ENCODE measurements at places on chromosomes 3 and 15.

- DNase-seq = no peak
Measured at GRCh38 chr15:60419753-60420152, 22.0 kb upstream of the ANXA2 start.

- DNase-seq = no peak
Measured at GRCh38 chr3:18295171-18295920, 129.8 kb downstream of the SATB1 start.

GRCh38 chr3:34396288-34396687 is 597.9 kb downstream of the PDCD6IP start:
- no peak for DNase-seq

- no peak for DNase-seq
Measured at GRCh38 chr3:178875836-178876235, 195.8 kb downstream of the ZMAT3 start.

DNA sequence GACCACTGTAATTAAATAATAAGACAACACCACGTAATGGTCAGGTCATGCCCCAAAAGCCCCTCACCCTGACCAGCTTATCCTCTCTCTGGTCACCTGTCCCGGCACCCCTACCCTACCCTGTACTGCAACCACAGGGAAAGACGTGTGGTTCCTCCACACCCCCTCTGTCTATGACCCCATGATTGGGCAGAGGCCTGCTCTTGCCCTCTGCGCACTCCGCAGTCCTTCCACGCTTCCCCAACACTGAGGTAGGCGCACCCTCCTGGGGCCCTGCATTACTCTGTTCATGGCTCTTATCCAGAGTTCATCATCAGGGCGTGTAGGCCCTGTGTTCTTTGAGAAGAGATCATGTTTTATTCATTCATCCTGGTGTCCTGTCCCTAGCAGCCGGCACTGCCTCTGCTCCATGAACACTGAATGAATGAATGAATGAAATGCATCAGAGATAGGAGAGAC is 33.8 kb downstream of the MGLL start:
- DNase-seq = no peak

GRCh38 chr15:100301910-100302431 is 39.8 kb downstream of the ADAMTS17 start:
- no peak for DNase-seq

GRCh38 chr15:76177491-76178040 is 117.8 kb downstream of the TMEM266 start:
- DNase-seq = no peak

- DNase-seq = no peak
Measured at GRCh38 chr15:35926007-35926380, 380.0 kb upstream of the DPH6 start.

DNA sequence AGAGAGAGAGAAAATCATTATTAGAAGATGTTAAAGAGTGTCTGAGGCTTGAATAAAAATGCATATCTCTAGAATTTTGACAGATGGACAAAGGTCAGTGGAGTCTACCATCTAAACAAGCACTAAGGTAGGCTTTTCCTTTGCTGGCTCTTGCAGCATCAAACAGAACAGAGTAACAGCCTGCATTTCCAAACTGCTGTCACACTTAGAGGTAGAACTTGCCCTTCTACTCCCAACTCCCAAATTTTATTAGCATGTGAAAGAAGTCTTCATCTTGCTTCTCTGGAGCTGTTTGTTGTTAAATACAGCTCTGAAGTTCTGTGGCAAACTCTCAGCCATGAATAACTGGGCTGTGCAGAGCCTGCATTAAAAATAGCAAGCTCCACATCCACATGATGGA is 4.1 kb upstream of the MB21D2 start:
- no peak for DNase-seq

GRCh38 chr3:191901741-191902140 is 440.8 kb downstream of the PYDC2 start:
- no peak for DNase-seq

GRCh38 chr15:39413558-39413957 is 167.3 kb upstream of the THBS1 start:
- DNase-seq = no peak

GRCh38 chr3:9349321-9350117 is 13.3 kb upstream of the THUMPD3 start:
- DNase-seq = no peak

DNA sequence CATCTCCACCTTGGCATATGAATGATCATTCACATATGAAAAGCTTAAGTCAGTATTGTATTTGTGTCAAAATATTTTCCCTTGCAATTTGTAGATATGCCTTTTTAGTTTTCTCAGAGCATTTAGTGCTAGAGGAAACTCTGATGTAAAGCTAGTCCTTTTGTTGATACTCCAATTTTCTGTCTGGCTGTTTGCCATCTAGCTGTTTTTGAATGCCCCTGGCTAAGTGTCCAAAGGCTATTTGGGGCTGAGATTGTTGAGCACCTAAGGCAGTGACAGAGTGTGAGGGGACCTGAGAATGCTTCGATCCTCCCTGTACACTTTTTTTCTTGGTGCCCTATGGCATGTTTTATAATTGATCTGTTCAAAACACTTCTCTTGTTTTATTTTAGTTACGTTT is 3.1 kb downstream of the SLC51B start:
- no peak for DNase-seq

DNA sequence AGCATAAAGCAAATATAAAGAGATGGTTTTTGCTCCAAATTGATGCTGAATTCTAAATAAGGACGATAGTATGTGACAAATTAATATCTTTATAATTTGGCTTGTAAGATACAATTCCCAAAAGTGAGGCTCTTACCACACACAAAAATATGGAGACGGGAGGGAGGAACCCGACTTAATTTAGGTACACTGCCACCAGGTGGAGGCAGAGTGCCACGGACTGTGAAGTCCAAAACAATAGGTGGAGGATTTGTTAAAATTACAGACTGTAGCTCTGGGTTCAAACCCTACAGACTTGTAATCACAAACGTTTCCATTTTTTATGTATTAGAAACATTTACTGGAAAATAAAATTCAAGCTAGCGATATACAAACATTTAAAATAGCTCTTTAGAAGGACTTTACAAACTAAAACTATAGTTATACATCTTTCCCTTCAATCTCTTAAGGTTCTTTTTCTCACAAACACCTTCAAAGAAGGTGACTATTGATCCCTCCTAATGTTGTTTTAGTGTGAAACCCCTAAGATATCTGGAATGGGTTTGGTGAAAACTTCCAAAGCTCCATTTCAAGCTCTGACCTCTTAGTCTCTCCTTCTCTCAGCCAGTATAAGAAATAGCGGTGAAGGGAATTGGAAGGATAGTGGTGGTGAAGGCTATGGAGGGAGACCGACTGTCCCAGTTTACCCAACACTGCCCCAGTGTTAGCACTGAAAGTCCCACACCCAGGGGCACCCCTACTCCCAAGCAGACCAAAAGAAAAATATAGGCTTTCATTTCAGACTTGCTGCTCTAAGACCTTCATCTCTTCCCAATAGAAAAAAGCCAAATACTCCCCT is 89.7 kb downstream of the AQP9 start:
- DNase-seq = peak; percentile 31

DNA sequence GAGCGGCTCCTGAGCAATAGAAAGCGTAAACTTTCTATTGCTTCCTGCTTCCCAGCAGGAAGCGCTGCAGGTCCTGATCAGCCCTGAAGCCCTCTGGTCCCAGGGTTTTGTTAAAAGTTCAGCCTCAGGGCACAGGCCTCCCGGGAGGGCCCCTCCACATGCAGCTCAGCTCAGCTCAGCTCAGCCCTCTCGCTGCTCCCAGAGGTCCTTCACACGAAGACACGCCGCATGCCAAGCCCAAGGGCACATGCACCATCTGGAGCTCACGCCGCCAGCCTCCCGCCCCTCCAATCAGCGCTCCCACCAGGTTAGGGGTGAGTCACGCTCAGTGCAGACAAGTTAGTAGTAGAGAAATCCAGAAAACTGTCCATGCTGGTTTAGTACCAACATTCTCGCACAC is 12.7 kb downstream of the TKT start:
- no peak for DNase-seq

GRCh38 chr3:66639809-66640356 is 139.1 kb upstream of the LRIG1 start:
- no peak for DNase-seq

DNA sequence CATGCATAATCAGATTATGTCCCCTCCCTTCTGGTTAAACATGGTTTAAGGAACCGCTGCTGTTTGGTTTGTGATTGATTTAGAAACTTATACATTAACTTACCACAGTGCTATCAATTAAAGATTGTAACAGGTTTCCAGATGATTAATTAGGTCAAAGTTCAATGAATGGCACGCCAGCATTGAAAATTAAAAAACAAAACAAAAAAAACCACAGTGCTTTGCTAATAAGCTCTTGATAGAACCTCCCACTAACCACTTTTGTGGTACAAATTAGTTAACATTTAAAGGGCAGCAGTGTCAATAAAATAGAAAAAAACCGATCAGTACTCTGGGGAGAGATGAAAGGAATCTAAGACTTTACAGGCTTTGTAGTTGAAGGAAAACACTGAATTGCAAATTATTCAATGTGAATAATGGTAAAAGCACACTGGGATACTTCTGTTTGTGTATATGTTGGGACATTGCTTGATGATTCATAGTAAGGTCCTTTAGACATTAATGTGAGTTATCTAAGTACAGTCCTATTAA is 7.6 kb upstream of the C3orf38 start:
- DNase-seq = no peak

GRCh38 chr3:168422843-168423242 is 327.1 kb upstream of the GOLIM4 start:
- no peak for DNase-seq

DNA sequence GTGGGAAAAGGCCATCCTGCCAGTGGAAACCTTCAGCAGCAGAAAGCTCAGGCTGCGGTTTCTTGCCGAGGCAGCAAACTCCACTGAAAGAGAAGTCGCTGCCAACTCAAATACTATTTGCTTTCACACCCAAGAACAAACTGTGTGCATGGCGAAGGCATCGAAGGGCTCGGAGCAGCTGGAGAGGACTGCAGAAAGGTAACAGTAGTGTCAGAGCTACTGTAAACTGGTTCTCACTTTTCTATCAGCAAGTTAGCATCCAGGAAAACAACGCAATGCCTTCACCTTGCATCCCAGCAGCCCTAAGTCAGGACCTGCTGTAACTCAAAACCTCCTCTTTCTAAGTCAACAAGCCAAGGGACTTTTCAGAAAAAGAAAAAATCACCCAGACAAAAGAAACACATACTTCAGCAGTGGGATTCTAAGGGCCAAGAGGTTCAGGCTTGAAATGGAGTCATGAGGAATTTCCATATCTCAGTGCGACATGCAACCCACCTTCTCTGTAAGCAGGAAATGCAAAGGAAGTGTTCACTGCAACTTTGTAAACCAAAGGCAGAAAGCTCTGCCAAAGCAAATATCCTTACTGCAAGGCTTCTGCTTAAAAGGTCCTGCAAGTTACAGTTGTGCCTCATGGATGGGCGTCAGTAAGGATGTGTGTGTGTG is 193.5 kb downstream of the FOXP1 start:
- peak; percentile 2 for DNase-seq

DNA sequence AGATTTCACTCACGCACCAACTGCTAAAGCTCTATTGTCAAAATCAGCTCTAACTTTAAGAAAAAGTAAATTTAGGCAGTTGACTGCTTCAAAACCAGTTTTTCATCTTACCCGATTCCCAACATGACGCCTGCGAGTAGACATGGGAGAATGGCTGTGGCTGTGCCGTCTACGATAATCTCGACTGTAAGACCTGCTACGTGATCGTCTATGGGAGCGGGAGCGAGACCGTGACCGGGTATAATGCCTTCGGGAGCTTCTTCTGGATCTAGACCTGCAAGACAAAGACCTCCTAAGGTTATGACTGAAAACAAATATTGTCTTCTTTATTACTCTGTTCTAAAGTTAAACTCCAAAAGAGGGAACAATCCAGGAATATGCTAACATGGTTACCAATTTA is 12.5 kb downstream of the TRA2B start:
- no peak for DNase-seq

DNA sequence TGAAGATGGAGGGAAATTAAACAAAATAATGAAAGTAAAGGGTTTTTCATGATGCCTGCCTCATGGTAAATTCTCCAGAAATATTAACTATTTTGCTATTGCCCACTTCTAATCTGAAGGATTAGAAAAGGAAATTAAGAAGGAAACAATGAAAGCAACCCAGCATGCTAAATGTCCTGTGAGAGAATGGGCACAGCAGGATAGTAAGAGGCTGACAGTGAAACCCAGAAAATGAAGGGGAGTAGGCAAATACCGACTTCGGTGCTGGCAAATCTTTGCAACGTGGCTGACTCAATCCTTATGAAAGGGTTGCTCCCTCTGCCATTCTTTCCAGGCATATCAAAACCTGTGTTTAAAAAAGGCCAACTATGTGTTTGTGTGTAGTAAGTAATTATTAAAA is 147.5 kb upstream of the SYNPR start:
- no peak for DNase-seq

DNA sequence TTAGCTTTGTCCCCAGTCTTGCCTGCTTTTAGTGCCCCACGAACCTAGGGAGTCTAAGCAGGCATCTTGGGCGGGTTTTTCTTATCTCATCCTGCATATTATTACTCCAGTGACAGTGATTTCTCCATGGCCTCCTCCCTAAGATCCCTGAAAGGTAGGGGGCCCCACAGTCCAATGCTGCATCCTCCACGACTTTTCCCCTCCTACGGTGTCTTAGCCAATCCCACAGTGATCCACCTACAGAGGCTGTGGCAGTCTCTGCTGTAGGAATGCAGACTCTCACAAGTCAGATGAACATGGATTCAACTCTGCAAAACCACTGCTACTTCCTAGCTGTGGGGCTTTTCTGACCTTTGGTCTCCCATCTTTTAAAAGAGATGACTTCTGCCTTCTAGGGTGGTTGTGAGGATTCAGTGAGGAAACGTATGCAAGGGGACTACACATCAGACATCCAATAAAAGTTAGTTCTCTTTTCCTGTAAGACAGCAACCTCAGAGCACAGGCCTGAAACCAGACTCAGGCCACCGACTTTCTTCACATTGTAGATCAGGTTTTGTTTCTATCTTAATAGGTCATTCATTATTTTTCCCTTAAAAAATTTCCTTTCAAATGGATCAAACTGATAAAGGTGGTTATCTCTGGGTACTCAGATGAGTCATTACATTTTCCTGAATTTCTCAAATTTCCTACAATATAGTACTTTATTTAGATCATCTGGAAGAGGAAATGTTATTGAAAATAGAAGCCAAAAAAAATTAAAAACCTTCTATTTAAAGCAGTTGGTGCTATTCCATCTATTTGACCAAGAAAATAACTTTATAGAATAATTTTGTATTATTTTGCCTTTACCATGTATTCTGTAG is 23.2 kb downstream of the ILDR1 start:
- no peak for DNase-seq

GRCh38 chr3:138118612-138119422 is 3.4 kb upstream of the DZIP1L start:
- DNase-seq = peak; percentile 57

DNA sequence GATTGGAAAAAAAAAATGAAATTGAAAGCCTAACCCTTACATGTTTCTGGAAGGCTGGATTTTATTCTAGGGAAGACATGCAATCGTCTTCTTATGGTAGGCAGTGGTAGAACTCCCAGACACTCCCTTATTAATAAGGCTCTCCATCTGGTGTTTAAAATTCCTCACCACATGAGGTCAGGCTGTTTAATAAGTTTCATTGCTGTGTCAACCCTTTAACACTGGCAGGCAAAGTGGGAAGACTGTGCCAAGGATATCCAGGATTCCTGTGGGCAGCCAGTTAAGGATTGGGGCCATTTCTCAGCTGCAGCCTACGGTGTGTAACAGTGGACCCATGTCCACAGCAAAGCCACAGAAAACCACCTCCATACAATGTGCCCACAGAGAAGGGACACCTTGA is 225.5 kb upstream of the CHRM5 start:
- DNase-seq = peak; percentile 25

- no peak for DNase-seq
Measured at GRCh38 chr3:125212509-125213363, at the start of gene SLC12A8. TSS of gene SLC12A8 (minus strand) at chr3:125212748. CDS start at chr3:125211349, 1,399 bp downstream.

Measured in amygdala (tissue), 56 donors.